Placental epithelial cell (primary cell): ENCODE measurements at places on chromosomes 2 and 18. TPM values are rescaled to one million over a fixed set of nuclear protein-coding genes. Genes with fewer than 3 reads are reported as not detected.

NPPC gene
- total RNA-seq: not detected in 2 replicates

MDH1B gene
- 0.43 and 3.9 TPM in 2 replicates for total RNA-seq

CFAP65 gene
- not detected in 2 replicates for total RNA-seq

ELOA2 gene
- total RNA-seq: not detected in 2 replicates

G6PC2 gene
- total RNA-seq: not detected in 2 replicates

DYNAP gene
- not detected in 2 replicates for total RNA-seq

EVX2 gene
- total RNA-seq: not detected in 2 replicates

GALNT3 gene
- total RNA-seq: 13.7 and 38.2 TPM in 2 replicates

CCDC138 gene
- 3.4 and 5.1 TPM in 2 replicates for total RNA-seq

EIF2AK2 gene
- 16.1 and 17.5 TPM in 2 replicates for total RNA-seq

CPO gene
- not detected in 2 replicates for total RNA-seq
